ENCODE measurements at places on chromosomes 2 and 18.

- DNase-seq, result no peak
Measured at GRCh38 chr2:138974651-138975050, 194.5 kb upstream of the NXPH2 start.

DNA sequence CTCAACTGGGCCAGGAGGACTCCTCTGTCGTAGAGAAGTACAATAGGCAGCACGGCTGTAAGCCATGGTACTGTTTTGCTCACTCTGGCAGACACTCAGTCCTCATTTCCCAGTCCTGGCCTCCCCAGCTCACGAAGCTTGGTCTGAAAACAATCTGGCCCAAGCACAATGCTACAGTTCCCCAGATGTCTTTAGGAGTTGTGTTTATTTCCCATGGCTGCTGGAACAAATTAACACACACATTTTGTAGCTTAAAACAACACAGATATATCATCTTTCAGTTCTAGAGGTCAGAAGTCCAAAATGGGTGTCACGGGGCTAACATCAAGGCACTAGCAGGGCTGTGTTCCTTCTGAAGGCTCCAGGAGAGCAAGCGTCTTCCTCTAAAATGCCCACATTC, 13.0 kb downstream of the FABP1 start:
- no peak for DNase-seq

DNA sequence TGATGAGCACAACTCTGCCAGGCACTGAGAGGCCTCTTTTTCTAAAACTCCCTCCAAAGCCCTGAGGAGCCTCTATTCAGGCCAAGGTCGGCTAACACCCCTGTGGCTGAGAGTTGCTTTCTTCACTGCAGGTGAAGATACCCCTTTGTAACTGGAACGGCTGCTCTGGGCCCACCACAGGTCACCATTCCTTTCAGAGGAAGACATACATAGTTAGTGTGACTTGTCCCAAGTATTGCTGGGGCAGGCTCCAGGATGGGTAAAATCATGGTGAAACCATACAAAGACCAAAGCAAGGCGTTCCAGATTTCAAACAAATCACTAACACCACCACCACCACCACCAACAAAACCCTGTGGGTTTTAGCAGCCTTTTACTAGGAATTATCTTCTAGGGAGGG, 36.8 kb downstream of the CHST10 start:
- no peak for DNase-seq

DNA sequence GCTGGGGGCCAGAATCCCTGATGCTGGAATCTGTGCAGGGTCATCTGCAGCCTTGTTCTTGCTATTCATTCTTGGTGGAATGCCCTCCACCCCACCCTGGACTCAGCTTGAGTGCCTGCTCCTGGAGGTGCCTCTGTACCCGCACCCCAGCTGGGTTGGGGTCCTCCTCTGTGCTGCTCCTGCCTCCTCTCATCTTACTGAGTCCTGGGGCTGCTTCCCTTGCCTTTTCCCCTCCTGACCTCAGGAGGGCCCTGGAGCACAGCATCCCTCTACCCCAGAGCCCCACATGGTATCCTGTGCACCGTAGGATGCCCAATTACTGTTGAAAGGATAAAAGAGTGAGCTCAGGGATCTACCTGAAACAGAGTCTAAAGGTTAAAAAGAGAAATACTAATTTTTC, 81.6 kb downstream of the CIB4 start:
- no peak for DNase-seq

- DNase-seq, result peak; percentile 90
Measured at GRCh38 chr2:152036611-152037469, 62.0 kb downstream of the CACNB4 start.

DNA sequence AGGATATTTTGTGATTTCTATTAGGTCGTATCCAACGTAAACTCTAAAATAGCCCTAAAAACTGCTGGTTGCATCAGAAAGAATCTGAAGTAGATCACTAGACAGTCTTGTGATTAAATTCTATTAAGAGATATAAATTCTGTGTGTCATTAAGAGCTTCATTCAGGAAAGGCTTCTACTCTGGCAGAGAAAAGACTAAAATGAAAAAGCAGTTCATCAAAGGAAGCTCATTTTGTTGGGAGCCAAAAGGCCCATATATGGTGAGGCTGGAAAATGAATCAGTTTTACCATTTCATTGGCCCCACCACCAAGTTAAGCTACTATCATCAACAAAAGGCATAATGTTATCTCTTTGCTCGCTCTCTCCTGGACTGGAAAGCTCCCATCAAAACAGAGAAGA, 261.1 kb downstream of the SATB2 start:
- no peak for DNase-seq

Measured in umbilical cord (tissue), 2 donors.